ENCODE measurements at places on chromosomes 1 and 21.
A peak's percentile ranks its signal among the peaks of the same experiment; 100 is the strongest.

GRCh38 chr1:151817353-151817730, 12.1 kb upstream of the LINGO4 start:
- DNase-seq: no peak

GRCh38 chr1:22531251-22531650, 32.0 kb upstream of the EPHA8 start:
- DNase-seq: no peak

DNA sequence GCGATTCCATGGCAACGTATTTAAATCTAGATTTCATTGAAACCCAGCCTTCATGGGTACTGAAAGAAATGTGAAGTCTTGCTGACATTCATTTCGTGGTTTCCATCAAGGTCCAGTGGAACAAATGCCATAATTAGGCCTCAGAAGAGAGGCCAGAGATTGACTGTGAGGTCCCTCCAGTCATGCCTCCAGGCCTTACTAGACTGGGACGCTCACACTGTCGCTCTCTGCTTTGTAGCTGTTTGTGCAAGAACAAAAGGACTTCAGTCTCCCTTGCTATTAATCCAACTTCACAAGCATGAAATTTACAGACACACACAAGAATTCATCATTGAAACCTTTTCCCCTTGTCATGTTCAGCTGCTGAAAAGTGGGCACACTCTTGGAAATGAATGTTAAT, 180.4 kb upstream of the FOXD3 start:
- DNase-seq: no peak

DNA sequence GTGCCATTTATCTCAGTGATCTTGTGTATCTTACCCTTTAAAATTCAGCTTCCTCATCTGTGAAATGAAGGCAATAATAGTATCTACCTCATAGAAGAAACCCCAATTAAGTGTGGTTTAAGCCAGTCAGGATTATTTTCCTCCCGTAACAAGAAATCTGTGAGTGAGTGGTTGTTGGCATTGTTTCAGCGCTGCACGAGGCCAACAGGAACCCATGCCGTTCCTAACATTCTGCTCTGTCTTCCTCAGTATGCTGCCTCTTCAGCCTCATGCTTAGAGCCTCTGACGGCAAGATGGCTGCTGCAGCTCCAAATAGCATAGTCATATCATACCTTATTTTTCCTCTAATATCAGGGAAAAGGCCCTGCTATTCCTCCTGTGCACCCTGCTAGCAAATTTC, 289.7 kb downstream of the TM2D1 start:
- no peak for DNase-seq

DNA sequence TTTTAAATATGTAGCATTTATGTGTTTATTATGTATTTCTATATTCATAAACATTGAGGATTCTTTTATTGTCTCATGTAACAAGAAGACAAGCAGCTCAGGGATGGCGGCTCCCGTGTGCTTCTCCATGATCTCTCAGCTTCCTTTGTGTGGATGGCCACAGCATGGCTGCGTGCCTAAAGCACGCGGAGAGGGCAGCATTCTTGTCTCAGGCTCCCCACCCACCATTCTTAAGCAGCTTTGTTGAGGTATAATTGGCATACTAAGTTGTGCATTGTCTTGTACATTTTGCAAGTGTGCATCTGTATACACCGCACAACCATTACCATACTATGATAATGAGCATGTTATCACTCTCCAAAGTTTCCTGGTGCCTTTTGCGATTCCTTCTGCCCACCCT, 81.6 kb downstream of the CAMTA1 start:
- peak; percentile 30 for DNase-seq

- no peak for DNase-seq
Observed at GRCh38 chr1:31548534-31548906, 27.8 kb upstream of the TINAGL1 start.

DNA sequence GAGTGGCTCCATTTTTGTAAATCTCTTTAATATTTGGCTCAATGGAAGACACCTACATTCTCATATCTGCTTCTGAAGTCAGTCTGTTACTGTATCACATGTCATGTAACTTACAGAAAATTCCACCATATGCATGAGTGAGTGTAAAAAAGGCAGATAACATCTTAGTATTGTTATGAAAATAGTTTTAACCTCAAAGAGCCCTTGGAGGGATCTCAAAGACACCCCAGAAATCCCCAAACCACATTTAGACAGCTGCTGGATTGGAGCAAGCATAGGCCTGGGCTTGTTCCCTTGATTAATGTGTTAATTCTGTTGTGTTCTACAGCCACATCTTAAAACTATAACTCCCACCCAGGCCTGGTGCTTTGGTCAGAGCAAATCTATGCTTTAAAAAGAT, 16.9 kb downstream of the MACO1 start:
- no peak for DNase-seq

DNA sequence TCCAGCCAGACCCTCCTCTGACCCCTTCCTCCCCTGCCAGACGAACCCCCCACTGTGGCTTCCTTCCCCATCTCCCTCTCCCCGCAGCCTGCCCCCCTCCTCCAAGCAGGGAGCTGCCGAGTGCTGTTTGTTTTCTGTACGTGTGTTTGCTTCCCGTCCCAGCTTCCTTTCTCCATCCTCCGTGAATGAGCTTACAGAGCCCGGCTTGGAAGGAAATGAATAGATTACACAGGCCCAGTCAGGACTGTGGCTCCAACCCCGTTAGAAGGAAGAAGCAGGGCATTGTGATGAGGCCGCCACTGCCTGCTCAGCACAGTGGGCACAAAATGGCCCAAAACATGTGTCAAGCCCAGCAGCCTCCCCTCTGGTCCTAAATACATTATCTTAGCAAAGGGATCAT, 123.2 kb downstream of the IGSF21 start:
- DNase-seq: no peak

DNA sequence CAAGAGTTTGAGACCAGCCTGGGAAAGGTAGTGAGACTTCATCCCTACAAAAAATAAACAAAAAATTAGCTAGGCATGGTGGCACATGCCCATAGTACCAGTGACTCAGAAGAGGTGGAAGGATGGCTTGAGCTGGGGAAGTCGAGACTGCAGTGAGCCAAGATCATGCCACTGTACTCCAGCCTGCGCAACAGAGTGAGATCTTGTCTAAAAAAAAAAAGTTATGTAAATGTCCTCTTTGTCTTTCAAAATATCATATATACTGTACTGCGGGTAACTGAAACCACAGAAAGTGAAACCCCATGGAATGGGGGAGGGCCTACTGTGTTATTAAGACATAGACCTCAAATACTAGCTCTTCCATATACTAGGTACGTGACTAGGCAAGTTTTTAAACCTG, 20.8 kb downstream of the ACADM start:
- no peak for DNase-seq

DNA sequence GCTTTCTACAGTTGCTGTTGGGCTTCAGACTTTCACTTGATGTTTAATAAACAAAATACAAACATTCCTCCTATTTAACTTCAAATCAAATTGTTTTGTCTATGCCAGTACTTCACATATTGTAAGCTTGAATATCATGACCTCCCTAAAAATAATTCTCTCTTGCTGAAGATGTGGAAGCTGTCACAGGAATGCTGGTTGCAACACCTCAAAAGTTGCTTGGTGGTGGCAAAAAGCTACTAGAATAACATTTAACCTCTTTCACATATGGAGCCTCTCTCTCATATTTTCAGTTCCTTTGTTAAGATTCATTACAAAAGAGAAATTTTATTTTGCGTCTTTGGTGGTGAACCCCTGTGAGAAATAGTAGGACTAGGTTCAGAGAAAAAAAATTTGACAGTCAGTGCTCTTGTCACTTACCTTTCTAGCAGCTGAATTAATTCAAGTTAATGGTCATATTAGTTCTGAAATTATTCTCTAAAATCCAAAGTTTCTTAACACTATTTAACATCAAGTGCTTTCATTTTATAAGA, 25.5 kb upstream of the F13B start:
- no peak for DNase-seq

GRCh38 chr1:94281361-94282142, 44.2 kb upstream of the ARHGAP29 start:
- no peak for DNase-seq

DNA sequence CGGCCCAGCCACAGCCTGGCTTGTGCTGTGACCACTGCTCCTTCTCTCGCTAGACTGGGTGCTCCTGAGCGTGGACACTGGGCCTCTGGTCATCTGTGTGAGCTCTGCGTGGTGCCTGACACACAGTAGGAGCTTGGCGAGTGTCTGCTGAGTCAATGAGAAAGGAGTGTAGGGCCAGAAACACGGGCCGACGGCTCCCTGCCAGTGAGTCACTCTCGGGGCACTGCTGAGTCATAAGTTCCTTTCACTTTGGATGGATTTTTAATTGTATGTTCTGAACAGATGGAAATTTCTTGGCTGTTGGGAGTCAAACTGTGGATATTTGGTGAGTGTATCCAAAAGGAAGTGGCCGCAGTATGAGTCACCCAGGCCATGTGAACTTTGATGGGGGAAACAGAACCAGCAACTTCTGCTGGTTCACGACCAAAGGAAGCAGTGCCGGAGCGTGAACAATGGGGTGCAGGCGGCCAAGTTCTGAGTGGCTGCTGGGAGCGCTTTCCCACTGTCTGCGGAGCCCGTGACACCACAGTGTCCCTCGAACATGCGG, 41.0 kb upstream of the COL18A1 start:
- no peak for DNase-seq

GRCh38 chr1:239436286-239436685, 49.9 kb downstream of the CHRM3 start:
- DNase-seq: no peak

GRCh38 chr1:170929835-170930554, 5.3 kb upstream of the MROH9 start:
- DNase-seq: peak; percentile 55

DNA sequence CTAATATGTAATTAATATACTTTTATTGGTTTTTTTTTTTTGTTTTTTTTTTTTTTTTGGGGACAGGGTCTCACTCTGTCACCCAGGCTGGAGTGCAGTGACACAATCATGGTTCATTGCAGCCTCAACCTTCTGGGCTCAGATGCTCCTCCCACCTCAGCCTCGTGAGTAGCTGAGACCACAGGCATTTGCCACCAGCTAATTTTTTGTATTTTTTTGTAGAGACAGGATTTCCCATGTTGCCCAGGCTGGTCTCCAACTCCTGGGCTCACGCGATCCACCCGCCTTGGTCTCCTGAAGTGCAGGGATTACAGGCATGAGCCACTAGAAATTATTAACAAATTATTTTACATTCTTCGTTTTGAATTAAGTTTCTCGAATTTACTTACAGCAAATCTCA, 16.8 kb upstream of the POGZ start:
- no peak for DNase-seq

DNA sequence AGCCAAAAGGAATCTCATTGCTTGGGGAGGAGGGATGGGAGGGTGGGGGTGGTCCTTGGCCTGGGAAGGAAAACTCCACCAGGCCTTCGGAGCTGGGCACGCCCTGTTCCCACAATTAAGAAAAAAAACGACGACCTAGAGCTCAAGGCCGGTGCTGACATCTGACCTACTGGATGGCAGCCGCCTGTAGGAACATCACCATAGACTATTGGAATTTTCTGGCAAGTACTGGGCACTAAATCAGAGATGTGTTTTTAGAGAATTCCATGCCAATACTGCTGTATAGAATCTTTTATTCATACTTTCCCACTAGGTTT, 729 bp downstream of the NADK start:
- DNase-seq: no peak

- DNase-seq: no peak
Observed at GRCh38 chr1:70427976-70428375, 16.9 kb downstream of the CTH start.

GRCh38 chr1:174689524-174689923, 241.8 kb downstream of the GPR52 start:
- no peak for DNase-seq

GRCh38 chr1:214471458-214471857, 79.9 kb downstream of the PTPN14 start:
- no peak for DNase-seq

GRCh38 chr1:61184040-61184713, 101.8 kb downstream of the NFIA start:
- no peak for DNase-seq

DNA sequence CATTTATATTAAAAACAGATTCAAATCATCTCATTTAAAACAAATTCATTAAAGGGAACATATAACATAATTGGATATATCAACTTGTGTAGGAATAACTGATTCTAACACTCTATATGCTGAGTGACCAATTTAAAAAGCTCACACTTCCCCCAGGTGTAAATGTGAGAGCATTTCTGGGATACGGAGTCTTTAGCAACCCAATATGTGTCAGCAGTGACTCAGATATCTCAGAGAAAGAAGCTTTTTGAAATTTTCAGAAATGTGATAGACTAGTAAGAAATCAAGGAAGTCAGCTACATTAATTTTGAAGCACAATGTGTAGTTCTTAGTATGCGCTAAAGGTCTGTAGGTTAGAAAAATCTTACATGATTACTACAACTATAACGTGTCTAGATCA, 87.9 kb upstream of the SERTAD4 start:
- DNase-seq: no peak

GRCh38 chr1:154972517-154973343, 1.8 kb upstream of the CKS1B start:
- DNase-seq: peak; percentile 73

Measured in neuronal stem cell (in vitro differentiated cells).